NCI-H510A (cell line): ENCODE measurements at places on chromosomes 6 and 20.

- no peak for DNase-seq
Observed at GRCh38 chr6:56888687-56889086, 66.2 kb upstream of the BEND6 start.

DNA sequence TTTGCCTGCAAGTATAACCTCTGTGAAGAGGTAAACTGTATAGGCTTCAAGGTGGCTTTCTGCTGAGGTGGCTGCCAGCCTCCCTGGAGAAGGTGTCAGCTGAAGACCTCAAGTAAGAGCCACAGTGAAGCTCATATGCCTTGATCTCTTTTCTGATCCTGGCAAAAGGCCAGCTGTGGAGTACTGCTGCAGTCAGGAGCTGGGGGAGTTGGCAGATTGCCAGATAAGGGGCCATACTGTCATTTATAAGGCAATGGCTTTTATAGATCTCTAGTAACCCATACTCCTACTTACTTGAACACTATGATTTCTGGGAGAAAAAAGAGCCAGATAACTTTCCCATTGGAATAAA, 8.8 kb upstream of the CEP85L start:
- peak; percentile 86 for DNase-seq

DNA sequence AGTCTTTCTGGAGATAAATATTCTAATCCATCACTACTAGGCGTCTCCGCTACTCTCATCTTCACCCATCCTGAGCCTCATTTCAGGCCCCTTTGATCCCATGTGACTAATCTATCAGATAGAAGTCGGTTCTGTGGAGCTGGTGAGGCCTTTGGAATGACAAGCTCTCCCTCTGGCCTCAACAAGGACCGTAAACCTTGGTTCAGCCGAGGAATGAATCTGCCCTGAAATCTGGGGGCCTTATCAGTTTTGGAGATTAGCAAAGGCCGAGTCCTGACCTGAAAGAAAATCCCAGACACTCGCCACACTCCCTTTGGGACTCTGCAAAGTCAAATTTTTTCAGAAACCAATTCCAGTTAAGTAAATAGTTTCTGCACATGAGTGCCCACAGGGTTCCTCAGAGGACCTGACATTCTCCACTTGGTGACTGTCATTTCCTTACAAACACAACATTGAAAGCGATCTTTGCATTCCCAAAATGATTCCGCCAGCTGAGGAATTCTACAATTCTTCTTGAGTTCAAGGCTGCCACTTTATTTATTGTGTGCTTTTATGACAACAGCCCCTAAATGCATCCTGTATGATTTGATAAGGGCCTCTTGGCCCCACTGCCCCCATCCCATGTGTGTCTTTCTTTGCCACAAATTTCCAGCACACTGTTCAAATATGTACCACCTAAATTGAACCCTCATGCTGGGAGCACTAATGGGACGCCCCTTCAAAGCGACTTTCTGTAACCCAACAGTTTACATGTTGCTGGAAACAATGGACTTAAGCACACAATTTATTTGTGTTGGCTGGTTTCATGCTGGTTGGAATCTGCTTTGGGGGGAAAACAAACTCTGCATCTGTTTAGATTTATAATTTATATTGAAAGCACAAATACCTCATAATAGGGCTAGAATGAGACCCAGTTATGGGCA, 10.0 kb upstream of the RIPOR3 start:
- no peak for DNase-seq

- DNase-seq: no peak
Observed at GRCh38 chr6:8539453-8539852, 104.1 kb upstream of the SLC35B3 start.

DNA sequence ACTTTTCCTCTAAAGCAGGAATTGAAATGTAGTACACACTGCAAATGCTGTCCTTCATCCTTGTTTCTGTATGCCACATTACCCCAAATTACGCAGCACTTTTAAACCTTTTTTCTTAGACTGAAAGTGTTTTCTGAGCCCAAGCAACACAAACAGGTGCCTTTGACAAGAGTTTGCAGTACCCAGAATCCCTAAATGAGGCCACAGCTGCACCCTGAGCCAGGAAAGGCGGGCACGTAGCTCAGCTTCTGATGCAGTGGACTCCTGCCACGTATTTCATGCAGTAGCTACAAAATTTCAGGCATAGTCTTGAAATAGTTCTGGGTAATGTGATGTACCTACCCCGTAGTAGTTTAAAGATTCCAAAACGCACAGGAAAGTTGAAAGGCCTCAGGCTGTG, 31.0 kb upstream of the CLDN20 start:
- DNase-seq: no peak

GRCh38 chr6:53100561-53100960, 35.4 kb downstream of the FBXO9 start:
- no peak for DNase-seq

DNA sequence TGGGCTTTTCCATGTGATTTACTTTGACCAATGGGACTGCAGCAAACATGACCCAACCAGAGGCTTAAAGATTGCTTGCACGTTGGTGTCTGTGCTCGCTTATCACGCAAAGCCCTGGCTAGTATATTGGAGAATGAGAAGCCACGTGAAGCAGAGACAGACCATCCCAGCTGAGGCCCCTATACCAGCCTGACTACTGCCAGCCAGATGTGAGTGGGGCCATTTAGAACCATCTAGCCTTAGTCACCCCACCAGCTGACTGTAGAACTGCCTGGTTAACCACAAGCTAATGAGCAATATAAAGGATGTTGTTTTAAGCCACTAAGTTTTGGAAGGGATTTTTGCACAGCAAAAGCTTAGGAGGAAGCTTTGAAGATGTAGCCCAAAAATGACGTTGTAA, 74.5 kb downstream of the MACROD2 start:
- no peak for DNase-seq

DNA sequence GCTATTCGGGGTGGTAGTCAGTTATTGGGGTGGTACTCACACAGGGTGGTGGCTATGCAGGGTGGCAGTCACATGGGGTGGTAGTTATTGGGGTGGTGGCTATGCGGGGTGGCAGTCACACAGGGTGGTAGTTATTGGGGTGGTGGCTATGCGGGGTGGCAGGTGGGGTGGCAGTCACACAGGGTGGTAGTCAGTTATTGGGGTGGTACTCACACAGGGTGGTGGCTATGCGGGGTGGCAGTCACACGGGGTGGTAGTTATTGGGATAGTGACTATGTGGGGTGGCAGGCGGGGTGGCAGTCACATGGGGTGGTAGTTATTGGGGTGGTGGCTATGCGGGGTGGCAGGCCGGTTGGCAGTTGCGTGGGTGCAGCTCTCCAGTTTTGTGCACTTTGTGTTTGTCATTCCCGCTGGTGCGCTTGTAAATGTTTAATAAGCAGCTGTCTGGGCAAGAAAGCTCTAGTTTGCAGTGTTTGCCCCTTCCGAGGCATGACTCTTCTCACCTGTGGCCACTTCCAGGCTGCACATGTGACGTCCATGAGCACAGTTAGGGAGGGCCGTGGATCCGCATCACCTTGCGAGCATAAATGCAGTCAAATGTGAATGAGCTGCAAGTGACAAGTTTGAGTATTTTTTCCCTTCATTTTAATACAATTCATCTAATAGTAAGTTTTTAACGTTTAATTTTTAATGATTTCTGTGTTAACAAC, 219.0 kb upstream of the CST7 start:
- no peak for DNase-seq
